PC-3 (cell line): ENCODE measurements at places on chromosomes 11 and 22. TPM values are rescaled to one million over a fixed set of nuclear protein-coding genes. Genes with fewer than 3 reads are reported as not detected.

DNA sequence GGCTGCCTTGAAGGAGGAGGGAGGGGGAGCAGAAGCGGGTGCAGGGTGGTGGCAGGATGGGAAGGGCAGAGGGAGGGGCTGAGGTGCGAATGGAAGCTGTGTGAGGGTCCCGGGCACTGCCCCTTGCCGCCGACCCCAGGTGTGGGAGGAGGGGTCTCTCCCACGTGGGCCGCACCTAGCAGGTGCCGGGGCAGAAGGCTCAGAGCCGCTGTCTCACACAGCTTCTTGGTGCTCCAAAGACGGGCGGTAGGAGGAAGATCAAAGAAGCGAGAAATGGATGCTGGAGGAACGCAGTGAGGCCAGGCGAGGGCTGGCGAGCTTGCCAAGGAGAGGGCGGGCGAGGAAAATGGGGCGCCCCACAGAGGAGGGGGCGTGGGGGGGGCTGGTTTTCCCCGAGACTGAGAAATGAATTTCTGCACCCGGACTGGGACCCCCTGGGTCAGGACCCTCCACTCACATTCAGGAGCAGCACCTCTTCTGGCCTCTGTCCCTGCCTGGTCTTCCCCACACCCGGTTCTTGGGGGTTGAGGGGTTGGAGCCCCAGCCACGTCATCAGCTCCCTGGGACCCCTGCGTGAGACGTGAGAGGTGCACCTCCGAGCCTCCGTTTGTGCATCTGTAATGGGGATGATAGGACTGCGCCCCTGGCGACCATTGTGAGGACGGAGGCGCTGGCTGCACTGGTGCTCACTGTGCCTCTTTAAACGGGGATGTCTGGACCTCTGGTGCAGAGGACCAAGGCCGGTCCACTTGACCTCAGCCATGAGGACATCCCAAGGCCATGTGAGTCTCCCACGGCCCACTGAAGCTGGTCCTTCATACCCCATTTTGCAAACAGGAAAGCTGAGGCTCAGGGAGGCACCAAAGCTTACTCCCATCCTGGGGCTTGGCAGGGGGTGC, 16.8 kb downstream of the LSP1 start:
- DNase-seq, result no peak

DNA sequence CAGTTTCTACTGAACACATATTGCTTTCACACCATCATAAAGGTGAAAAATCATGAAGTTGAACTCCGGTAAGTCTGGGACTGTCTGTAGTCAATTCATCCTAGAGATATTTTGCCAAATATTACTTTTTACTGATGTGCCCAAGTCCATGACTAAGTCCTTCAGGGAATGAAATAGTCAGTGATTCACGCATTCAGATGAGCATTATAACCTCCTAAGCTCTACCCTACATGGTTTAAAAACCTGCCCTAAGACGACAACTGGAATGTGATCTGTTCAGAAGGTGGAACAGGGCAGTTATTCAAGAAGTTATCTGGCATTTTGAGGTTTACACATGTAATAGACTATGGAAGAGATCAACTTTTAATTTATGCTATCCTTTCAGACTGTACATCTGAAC, 125.6 kb downstream of the TRPC6 start:
- peak; percentile 71 for DNase-seq

The CRYAB gene
- total RNA-seq, result not detected in 2 replicates

DNA sequence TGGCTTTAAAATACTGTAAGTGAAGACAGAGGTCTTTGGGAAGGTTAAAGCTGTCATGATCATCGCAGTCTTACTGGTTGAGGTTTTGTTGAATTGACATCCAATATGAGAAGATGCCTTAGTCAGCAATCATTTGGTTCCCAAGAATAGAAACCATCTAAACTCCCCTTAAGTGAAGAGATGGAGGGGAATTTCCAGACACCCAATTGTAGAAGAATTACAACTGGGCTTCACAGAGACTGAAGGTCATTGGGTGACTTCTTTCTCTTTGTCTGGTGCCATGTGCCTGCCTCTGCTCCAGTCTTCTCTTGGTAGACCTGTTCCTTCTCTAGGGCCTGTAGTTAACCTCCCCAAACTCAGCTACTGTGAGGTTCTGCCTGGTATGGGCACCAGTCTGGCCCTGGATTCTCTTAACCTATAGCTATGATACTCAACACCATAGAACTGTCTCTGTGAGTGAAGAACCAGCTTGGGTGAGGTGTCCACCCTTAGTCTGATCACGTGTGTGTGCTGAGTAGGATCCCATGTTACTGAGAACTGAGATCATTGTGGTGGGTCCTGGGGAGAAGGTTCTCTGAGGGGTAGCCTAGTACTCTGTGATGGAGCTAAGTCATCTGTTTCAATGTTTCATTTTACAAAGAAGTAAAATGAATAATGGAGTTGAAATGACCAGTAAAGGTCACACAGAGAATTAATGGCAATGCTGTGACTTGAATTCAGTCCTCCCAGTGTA, 182.5 kb downstream of the CSNK2A3 start:
- DNase-seq, result no peak

DNA sequence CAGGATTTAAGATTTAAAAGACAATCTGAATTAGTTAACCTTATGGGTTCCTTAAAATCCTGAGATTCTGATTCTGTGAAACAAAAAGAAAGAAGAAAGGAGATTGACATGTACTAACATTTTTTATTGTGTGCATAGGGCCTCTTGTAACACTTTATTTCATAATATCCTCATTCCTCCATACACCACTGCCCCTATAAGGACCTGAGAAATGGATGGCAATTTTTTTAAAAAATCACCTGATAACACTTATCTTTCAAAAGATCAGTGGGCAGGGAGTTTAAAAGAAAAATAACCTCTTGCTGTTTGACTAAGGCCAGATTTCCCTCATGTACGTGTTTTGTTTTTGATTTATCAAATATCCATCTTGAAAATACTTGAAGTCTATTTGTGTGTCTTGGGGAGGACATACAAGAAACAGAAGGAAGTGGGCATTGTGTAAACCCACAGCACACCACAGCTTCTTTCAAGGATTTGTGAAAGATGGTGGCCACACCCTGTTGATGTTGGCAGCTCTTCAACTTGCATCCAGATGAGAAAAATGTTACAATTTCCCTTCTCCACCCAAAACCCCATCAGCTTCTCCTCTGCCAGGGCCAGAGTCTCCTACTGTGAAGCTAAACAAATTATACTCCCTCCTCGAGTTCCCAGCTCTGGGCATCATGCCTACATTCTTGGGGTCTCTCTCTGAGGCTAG, 35.0 kb upstream of the MPEG1 start:
- DNase-seq, result peak; percentile 62

GRCh38 chr11:1916132-1916985, 3.1 kb upstream of the TNNT3 start:
- no peak for DNase-seq

DNA sequence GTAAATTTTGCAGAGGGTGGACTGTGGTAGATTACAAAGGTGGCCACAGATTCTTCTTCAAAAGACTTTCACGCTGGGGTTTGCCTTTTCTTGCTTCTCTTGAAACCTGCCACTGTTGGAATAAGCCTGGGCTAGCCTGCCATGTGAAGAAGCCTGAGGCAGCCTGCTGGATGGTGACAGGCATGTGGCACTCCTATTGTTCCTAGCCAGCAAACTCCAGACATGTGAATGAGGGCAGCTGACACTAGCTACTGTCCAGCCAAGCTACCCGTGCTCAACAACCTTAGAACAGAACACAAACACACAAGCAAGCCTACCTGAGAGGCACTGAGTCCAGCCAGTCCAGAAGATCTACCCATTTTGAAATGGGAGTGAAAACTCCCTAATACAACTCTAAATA, 322.7 kb upstream of the LARGE1 start:
- no peak for DNase-seq

The CARNS1 gene
- 0.22 TPM in 1 of 2 replicates, not detected in the other for total RNA-seq

The WNT11 gene
- 0.40 and 1.6 TPM in 2 replicates for total RNA-seq

GRCh38 chr11:112455791-112456190, 195.1 kb upstream of the PLET1 start:
- peak; percentile 19 for DNase-seq

- no peak for DNase-seq
Observed at GRCh38 chr11:14783788-14784187, 108.2 kb downstream of the CYP2R1 start.

- DNase-seq, result no peak
Observed at GRCh38 chr11:61505640-61506155, 2.9 kb upstream of the LRRC10B start.

The MMP8 gene
- total RNA-seq, result not detected in 2 replicates

GRCh38 chr11:17604201-17604914, 57.3 kb downstream of the OTOG start:
- no peak for DNase-seq

DNA sequence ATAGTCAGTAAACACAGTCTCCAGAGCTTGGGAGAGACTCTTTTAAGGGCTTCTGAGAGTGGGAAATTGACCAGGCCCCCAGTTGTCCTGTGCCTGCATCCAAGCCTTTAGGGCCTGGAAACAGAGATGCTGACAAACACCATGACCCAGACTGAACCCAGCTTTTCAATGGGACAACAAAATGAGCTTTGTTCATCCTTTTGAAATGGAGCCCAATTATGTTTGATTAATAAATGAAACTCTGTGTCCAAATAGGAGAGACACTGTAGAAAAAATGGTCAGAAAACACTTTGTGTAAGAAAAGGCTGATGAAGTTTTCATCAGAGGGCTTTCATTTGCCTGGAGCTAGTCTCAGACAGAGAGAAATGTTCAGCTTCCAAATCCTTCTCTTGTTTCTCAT, 146.0 kb downstream of the RRAS2 start:
- no peak for DNase-seq

DNA sequence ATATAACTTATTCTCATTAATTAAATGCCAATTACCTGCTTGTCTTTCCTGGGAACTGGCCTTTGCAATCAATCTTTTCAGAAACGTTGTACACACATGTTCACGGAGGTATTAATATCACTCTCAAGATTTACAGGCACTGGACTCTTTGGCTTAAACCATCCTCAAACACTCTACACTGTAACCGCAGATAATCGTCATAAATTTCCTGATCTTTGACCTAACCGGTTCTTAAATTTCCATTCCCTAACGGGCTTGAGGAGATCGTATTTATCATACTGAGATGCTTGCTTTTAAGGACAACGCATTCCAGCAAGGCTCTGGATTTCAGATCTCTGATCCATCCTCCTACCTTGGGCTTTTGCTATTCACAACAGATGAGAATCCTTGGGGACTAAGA, 72.8 kb downstream of the ARL14EP start:
- DNase-seq, result no peak

- DNase-seq, result no peak
Observed at GRCh38 chr11:77144196-77144856, 16.3 kb downstream of the MYO7A start.

The DDI1 gene
- not detected in 2 replicates for total RNA-seq

The NELL1 gene
- total RNA-seq, result not detected in 2 replicates

DNA sequence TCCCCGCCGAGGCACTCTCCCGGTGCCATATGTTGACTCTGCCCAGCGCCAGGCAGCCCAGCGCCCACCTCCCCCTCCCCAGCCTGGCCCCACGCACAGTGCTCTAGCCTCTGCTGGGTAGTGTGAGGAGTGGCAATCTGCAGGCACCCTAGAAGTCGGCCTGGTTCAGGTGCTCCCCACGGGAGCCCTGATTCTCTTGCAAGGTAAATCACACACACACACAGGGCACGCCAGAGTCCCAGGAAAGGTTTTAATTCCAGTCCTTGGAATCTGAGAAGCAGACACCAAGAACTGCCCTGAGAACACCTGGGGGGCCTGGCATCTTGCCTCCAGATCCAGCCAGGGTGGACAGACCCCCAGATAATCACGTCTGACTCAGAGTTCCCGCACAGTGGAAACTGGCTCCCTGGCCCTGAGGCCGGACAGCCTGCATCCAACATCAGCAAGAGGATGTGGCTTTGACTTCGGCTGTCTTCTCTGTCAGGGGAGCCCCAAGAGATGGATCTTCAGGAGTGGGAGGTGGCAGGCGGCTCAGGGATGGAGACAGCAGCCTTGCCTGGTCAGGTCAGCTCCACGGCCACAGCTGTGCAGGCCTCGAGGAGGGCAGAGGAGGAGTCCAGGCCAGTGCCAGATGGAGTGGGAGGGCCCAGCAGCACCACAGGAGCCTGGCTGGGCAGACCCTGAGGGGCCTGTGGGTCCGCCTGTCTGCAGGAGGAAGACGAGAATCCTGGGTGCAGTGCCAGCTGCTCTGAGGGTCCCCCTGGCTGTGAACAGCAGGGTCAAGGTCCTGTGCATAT, 1.1 kb upstream of the RIN1 start:
- no peak for DNase-seq

GRCh38 chr11:125053167-125053566, 9.9 kb upstream of the SLC37A2 start:
- DNase-seq, result peak; percentile 43
